ENCODE measurements at places on chromosomes 3 and 15. TPM values are rescaled to one million over a fixed set of nuclear protein-coding genes. Genes with fewer than 3 reads are reported as not detected.
A peak's percentile ranks its signal among the peaks of the same experiment; 100 is the strongest.

The GPR160 gene
- 195 TPM for total RNA-seq

The RPL29 gene
- 567 TPM for total RNA-seq

The FAM219B gene
- 62.8 TPM for total RNA-seq

The GOLGA6L10 gene
- total RNA-seq: 1.3 TPM

The LRRC31 gene
- 42.2 TPM for total RNA-seq

The C3orf20 gene
- total RNA-seq: not detected

The SLC22A13 gene
- 0.32 TPM for total RNA-seq

The FSIP1 gene
- not detected for total RNA-seq

The SLC9C1 gene
- not detected for total RNA-seq

The CCR1 gene
- total RNA-seq: not detected

The RBM15B gene
- 28.4 TPM for total RNA-seq

The GOLGA6B gene
- total RNA-seq: not detected

DNA sequence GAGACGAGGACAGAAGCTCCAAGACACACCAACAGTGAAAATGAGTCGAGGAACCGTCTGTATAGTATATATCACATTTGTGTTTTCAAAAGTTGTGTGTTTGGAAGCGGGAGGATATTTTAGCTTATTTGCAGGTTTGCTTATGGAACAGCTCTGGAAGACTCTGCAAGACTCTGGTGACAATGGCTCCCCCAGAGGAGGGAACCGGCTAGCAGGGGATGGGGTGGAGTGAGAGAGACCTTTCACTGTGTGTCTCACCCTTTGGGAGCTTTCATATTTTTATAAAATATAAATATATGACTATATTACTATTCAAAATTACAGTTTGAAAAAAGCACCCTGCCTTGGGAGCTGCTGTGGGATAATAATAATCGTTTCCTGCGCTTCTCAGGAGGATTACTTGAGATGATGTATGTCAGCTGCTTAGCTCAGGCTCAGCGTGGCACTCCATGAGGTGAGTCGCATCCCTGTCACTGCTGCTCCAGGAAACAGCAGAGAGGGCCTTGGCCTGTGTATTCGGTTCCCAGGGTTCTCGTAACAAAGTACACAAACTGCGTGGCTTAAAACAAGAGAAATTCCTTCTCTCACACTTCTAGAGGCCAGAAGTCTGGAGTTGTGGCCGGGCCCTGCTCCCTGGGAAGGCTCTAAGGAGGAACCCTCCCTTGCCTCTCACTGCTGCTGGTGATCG, 183.9 kb downstream of the FAM43A start:
- DNase-seq: no peak

DNA sequence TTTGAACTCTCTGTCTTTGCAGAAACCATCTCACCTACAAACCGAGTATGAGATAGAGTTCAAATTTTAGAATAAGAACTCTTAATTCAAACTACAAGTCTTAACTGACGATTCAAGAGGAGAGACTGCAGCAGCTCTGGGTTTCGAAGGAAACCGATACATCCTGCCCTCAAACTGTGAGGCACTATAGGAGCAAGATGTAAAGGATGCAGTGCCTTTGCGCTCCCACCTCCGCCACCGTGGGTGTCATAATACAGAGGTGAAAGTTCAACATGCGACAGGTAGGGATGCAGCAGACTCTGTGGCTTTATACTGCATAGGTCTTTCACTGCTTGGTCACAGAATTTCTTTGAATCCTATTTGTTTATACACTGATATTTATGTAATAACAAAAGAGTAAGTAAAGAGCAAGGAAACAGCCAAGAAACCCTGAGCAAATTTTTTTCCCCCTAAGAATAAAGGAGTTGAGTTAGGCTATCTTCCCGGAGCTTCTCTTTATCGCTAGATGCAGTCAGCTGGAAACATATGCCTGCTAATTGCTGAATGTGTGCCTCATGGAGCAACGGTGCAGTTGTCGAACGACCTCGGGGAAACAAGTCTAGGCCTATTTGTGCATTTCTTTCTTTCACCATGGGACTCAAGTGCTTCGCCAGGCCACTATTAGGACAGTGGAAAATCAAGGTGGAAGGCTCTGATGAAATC, 1097.6 kb upstream of the CFAP20DC start:
- DNase-seq: no peak

- no peak for DNase-seq
Observed at GRCh38 chr3:18847583-18848197, 300.6 kb upstream of the KCNH8 start.

GRCh38 chr3:138009476-138010272, at the start of gene CLDN18:
CLDN18 (plus strand) TSS chr3:138010165; CDS start chr3:138010226, 61 bp downstream.
- DNase-seq: no peak

DNA sequence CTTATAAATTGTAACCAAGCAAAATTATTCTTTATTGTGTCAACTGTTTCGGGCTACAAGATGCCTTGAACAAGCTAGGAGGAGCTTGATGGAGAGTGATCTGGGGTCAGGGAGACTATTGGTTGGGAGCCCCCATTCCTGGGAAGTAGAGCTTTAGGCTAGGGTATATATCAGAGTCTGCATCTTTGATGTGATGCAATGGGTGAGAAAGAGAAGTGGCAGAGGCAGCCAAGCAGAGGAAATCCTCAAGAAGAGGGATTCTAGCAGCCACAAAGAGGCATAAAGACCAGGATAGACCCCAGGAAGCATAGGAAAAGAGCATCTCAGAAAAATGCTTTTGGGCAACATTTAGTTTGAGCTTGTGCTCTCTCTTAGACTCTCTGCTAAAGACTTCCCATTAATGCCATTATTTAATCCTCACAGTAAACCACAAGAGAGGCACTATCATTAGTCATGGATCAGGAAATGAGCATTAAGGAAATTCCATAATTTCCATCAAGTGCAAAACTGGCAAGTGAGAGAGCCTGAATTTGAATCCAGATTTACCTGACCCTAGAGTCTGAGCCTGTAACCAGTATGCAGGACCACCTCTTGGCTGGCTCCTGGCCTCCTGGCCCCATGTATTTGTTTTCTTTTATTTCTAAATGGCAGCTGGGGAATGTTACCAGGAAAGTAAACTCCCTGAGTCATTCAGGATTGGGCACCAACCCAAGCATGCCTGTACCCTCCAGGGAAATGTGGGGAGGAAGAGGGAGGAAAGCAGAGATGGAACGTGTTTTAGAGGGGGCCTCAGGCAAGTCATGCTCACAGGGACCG, 118.7 kb downstream of the RPL22L1 start:
- peak; percentile 11 for DNase-seq

GRCh38 chr15:34853001-34853758, 57.8 kb upstream of the ACTC1 start:
- DNase-seq: no peak

- no peak for DNase-seq
Observed at GRCh38 chr15:64774629-64775493, 528 bp downstream of the RBPMS2 start.

DNA sequence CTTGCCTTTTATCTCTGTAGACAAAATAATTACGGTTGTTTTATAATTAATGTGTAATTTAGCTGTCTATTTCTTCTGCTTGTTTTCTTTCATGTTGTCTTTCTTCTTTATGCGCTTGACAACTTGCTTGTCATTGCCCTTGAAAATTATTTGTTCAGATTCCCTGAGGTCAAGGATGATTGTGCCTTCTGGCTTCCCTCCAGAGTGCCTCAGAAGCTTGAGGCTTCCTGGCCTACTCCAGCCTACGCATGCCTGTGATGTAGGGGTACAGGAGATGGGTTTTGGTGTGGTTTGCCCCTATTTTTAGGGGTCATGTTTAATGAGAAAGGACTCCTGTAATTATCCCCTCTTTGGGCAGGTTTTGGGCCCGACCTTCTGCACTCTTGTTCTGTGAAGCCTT, 231.5 kb downstream of the SV2B start:
- no peak for DNase-seq

- no peak for DNase-seq
Observed at GRCh38 chr15:45274636-45275380, 22.8 kb downstream of the SLC28A2 start.

- DNase-seq: no peak
Observed at GRCh38 chr15:65275104-65275727, 11.5 kb downstream of the PARP16 start.

DNA sequence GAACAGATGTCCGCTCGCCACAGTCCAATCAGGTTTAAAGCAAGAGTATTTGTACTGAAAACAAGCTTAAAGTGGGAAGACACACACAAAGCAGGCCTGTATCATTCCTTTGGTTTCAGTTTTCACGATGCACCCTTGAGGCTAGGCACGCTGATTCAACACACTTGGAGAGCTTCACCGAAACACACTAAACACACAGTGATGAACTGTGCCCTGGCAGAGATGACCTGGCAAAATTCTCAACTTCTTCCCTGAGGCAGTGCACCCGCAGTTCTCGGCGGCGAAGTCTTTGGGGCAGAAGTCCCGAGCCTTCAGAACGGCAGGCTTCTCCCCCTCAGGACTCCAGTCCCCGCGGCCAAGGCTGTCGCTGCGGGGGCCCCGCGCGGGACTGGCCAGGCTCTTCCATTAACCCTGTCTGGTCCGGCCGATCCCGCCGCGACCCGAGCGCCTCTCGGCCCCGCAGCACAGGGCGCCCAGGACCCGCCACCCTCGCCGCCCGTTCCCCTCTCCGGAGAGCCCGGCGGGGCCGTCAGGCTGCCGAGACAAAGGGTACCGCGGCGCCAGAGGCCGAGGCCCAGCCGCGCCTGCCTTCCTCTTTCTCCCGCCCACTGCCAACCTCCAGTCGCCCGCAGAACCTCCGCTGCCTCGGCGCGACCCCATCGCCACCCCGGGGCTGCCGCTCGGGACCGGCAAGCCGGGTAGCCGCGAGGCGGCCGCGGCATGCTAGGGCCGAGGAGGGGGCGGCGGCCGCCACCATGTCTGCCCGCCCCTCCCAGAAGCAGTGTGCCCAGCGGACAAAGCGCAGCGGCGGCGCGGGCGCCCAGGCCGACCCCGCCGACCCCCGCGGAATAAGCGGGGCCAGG, 792 bp downstream of the GABPB1 start:
- peak; percentile 67 for DNase-seq

DNA sequence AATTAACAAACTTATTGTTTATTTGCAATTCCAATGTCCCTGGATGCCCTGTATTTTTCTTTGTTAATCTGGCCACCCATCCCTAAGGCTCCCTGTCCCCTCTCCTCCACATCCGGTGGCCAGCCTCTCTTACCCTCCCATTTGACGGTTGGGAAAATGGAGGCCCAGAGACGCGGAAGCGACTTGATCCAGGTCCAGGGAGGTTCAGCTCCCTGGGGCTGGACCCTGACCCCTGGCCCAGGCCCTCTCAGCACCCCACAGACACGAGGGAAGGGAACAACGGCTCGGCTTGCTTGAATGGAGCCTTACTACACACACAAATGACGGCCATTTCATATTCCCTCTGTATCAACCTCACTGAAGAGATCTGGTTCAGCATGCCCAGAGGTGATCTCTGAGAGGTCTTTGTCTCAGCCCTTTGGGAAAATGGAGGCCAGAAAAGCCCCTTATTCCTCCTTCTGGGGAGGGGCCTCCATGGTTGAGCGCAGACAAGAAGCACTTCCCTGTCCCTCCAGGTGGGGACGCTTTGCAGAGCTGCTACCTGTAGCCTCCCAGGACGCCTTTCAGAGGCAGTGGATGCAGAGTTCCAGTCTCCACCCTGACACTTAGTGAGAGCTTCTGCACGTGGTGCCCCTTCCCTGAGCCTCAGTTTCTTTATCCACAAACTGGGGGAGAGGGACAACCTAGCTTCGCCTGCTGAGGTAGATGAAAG, 82.1 kb downstream of the ATP2B2 start:
- no peak for DNase-seq

- DNase-seq: no peak
Observed at GRCh38 chr3:185207931-185208746, 45.7 kb downstream of the EHHADH start.

- no peak for DNase-seq
Observed at GRCh38 chr15:63403254-63403945, 21.8 kb upstream of the CA12 start.

- no peak for DNase-seq
Observed at GRCh38 chr3:38623539-38623938, 25.9 kb downstream of the SCN5A start.

- no peak for DNase-seq
Observed at GRCh38 chr3:131236421-131236820, 145.2 kb upstream of the NUDT16 start.

GRCh38 chr3:141454906-141455602, 31.8 kb upstream of the RASA2 start:
- DNase-seq: no peak

DNA sequence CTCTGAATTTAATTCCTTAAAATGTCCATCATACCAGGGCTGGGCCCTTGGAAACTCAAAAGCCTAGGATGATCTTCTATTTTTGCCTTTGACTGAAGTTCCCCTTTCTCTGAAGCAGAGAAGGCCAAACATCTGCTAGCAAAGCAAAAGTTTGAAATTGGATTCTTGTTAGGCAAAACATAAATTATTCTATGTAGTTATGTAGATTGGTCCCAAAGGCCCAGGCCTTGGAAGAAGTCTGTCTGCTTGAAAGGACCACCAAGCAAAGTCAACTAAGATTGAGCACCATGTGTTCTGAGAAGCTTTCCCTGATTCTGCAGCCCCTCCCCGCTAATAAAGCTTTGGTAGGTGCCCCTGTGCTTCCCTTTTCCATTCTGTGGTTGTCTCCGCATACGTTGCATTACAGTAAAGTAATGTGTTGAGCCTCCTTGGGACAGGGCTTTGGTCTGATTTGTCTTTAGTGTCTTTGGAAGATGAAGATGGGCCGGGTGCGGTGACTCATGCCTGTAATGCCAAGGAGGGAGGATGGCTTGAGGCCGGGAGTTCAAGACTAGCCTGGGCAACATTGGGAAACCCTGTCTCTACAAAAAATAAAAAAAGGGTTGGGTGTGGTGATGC, 56.4 kb downstream of the RPL39L start:
- no peak for DNase-seq

- no peak for DNase-seq
Observed at GRCh38 chr3:32890420-32891276, 60.8 kb upstream of the CCR4 start.

DNA sequence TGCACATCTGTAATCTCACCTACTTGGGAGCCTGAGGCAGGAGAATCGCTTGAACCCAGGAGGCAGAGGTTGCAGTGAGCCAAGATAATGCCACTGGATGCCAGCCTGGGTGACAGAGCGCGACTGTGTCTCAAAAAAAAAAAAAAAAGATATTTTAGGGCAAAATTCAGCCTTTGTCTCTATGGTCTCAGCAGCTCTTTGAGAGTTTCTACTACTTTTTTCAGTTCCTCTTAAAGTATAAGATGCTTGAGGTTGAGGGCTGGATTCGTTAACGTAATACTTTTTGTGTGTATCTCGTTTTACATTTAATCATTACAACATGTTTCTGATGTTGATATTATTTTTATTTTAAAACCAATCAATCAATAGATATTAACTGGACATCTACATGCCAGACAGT, 381.2 kb upstream of the TBL1XR1 start:
- no peak for DNase-seq

- no peak for DNase-seq
Observed at GRCh38 chr3:52524752-52525679, 8.6 kb downstream of the NT5DC2 start.

DNA sequence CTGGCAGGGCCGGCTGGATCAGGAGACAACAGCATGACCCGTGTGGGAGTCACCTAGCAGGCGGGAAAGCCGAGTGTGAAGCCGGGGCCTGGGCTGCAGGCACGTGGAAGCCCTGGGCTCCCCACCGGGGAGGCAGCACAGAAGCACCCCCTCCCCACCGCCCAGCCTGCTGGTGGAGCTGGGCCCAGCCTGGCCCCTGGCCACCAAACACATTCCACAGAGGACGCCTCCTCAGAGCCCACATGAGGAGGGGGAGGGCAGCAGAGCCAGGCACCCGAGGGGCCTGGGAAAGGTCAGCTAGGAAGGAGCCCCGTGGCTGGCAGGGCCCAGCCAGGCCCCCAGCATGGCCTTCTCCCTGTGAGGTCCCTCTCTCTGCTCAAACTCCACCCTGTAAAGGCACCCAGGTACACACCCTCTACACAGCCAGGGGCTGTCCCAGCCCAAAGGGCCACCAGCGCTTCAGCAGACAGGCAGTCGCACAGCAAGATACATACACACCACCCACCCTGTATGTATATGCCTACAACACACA, 4.5 kb downstream of the PLXNB1 start:
- DNase-seq: no peak
